Astrocyte of the spinal cord (primary cell): ENCODE measurements at places on chromosomes 5 and 9.

GRCh38 chr5:6733411-6734242, 20.4 kb downstream of the TENT4A start:
- peak; percentile 53 for DNase-seq

DNA sequence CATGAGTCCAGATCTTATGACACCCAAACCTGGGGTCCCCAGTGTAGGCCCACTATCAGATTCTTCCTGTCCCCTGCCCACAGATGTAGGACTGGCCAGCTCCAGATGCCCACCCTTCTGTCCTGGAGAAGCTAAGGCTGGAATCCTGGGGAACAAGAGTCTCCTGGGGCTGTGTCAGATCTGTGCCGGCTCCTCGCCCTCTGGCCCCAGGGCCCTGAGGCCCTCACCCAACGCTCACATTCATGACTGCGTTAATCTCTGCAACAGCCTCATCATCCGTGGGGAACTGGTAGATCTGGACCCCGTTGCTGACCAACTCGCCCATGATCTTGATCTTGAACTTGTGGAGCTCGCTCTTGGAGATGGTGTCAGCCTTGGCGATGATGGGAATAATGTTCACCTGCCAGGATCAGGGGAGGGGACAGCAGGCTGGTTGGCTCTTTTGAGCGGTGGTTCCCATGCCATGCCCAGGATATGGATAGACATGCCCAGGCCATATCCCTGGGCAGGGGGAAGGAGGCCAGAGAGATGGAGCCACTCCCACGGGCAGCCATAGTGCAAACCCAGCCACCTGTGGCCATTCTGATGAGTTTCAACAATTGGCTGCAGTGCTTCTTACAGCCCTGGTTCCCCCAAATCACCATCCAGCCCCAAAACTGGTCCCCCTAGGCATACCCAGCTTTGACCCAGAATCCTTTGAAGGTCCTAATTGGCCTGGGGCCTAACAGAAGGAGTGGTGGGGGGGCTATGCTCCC, 14.6 kb downstream of the SEPTIN8 start:
- no peak for DNase-seq

DNA sequence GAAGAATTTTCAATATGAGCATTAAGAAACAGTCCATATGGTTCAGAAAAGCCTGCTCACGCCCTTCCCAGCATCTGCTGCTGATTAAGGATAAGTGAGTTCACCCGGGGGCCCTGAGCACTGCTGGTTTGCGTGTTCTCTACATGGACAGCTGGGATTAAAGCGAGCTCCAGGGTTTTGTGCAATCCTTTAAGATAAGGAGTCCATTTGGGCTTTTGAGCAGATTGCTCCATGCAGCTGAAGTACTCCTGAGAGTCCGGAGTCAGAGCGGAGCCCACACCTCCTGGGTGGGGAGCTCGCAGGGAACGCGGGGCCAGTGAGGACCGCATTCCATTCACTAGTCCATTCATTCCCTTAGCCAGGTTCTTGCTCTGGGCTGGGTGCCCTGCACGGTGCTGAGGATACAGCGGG, 149.3 kb upstream of the COL5A1 start:
- DNase-seq = peak; percentile 26

DNA sequence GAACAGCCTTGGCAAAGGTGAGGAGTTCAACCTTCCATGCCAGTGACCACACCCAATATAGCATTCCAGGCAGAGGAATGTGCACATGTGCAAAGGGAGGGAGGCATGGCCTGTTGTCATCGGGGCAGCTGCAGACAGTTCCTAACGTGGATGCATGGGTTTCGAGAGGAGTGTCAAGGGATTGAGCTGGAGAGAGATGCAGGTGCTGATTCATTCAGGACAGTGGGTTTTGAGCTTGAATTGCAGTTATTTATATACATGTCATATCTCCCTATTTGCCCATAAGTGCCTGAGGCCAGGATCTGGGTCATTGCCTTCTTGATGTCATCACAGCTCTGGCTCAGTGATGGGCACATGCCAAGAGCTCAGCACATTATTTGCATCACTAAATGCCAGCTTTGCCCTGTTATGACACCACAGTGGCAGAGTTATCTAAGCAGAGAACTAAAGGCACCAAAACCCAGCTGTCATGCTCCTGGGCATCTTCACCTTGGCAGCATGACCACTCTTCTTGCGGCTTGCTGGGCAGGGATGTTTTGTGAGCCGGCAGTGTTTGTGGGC, 278.0 kb downstream of the NTRK2 start:
- no peak for DNase-seq

GRCh38 chr9:129900263-129901027, 65.2 kb downstream of the USP20 start:
- no peak for DNase-seq

DNA sequence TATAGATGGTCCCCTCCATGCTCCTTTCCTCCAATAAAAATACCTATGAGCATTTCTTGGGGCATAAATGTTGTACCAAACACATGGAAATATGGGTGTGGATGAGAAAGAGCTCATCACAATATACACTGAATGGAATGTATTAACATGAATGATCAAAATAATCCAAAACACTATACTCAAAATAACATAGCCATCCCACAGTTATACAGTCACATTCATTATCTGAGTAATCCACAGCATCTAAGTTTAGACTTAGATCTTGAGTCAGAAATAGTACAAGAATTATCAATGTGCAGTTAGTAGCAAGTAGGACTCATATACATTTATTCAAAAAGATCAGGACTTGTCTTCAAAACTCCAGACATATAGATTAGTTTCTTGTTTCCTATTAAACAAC, 175.2 kb upstream of the NREP start:
- peak; percentile 20 for DNase-seq

DNA sequence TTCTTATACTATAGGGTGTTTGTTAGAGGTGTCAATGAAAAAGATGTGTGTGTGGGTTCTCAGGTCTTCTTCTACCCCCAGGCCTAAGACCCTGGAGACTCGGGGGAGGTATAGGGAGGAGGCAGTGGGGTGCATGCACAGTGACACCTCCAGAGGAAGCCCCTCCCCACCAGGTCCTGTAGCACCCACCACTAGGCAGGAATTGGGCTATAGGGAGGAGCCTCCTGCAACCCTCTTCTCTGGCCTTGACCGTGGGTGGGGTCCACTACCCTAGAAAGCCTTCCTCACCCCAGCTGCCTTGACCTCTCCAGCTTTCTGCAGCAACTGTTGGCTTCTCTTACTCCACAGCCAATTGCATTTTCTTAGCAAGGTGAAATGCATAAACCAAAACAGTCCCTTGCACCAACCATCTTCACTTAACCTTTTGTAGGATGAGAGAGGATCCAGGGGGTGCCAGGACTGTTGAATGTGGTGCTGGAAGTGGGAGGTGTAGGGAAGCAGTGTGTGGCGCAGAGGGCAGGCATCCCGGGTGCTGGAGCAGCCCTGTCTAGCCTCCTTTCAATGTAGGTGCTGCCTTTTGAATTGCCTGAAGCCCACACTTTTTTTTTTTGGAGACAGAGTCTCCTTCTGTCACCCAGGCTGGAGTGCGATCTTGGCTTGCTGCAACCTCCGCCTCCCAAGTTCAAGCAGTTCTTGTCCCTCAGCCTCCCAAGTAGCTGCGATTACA, 128.5 kb downstream of the RGS3 start:
- DNase-seq = no peak

GRCh38 chr9:126151686-126152134, 174.9 kb upstream of the MVB12B start:
- DNase-seq = no peak

DNA sequence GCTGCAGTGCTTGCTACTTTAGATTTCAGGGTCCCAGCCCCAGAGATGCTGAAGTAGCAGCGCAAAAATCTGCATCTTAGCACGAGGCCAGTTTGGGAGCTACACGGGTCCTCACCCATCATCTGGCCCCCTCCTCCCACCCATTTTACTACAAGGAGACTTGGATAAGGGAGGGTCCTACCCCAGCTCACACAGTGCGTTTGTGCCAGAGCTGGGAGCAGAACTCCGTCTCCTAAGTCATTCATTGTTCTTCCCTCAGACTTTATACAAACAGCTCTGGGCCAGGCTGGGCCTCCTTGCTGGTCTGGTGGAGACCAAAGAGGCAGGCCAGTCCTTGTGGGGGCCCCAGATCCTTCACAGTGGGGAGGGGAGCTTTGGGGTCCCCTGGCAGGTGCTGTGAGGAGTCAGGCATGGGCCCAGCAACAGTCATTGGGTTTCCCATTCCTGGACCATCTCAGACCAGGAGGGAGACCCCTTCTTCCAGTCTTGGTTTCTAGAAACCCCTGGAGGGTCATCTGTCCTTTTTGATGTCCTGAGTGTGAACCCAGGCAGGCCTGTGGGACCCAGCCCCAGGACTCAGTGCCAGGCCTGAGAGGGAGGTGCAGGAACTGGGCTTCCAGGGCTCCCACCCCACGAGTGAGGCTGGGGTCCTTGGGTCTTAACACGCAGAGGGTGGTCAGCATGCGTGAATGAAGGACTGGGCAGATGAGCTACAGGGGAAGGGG, 2.3 kb upstream of the IL17B start:
- no peak for DNase-seq

DNA sequence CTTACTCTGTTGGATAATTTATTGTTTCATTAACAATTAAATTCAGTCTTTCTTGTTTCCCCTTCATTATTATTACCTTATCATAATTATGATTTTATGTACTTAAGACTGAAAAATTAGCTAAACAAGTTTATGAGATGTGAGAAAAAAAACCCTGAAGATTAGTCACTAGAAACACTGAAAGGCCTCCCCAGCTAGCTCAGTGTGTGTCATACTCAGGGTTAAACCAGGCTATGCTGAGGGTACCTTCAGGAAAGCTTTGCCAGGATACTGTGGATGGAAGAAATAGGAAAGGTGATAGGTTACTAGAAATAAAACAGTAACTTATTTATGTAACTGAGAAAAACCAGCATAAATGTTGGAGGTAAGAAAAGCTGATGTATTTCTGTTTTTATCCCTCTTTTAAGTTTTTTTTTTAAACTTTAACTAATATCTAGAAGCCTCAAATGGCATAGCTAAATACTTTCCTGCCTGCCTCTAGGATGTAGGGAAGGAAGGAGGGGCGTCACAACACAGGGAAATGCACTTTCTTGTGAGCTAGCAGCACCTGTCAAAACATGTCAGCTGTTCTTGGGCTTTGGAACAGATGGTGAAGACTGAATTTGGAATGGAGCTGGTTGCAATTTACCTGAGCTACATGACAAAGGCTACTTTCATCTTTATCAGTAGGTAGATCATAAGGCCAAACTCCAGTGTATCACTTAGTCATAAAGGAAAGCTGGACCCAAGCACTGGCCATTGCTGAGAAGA, 24.2 kb downstream of the NMRK1 start:
- peak; percentile 29 for DNase-seq

DNA sequence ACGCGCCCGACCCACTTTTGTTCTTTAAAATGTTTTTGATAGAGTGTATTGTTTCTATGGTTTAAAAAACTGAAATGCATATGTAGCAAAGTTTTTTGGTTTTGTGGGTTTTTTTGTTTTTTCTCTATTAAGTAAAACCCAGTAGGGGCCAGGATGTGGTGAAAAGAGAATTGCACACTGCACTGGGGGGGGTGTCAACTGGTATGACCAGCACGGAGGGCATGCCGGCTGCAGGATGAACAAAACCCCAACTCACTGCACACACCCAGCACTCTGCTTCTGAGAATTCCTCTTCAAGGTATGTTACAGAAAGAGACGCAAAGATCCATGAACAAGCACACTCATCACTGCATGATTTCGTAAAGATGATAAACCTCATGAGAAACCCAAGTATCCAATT, 75.0 kb downstream of the STK10 start:
- DNase-seq = peak; percentile 90

DNA sequence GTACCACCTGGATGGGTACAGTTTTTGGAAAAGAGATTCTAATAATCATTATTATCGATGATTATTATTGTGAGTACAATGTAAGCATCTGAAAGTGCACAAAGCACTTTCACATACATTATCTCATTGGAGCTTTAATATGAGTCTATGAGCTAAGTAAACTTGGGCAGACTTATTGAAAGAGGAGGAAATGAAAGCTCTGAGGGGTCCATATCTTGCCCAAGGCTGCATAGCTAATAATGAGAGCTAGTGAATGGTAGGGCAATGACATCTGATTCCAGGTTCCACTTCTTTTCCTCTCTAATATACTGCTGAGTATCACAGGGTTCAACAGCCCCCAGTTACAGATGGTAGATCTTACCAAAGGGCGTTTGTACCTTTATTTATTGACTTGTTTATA, 26.1 kb downstream of the TIMD4 start:
- no peak for DNase-seq

- DNase-seq = no peak
Observed at GRCh38 chr5:168372356-168372946, 81.0 kb downstream of the WWC1 start.

DNA sequence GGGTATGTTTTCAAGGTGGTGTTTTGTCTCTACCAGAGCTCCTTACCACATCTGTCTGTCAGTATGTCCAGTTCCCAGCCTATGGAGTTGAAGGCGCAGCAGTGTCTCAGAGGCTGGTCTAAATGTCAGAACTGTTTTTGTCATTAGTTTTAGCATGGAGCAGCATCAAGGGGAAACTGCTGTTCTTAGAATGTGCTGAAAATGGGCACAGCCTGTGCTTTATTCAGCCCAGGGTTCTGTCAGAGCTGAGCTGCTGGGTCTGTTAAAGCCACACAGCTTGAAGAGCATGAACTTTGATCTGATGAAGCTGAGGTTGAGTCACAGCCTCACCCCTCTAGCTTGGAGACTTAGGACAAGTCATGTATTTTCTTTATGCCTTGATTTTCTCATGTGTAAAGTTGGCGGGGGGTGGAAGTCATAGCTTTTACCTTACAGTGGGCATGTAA, 71.9 kb downstream of the RALGPS1 start:
- peak; percentile 10 for DNase-seq

- no peak for DNase-seq
Observed at GRCh38 chr9:1554081-1555035, 460.8 kb upstream of the SMARCA2 start.

GRCh38 chr9:97332993-97333392, 25.5 kb downstream of the CCDC180 start:
- no peak for DNase-seq

GRCh38 chr5:150309101-150309885, 6.6 kb upstream of the ARSI start:
- no peak for DNase-seq

DNA sequence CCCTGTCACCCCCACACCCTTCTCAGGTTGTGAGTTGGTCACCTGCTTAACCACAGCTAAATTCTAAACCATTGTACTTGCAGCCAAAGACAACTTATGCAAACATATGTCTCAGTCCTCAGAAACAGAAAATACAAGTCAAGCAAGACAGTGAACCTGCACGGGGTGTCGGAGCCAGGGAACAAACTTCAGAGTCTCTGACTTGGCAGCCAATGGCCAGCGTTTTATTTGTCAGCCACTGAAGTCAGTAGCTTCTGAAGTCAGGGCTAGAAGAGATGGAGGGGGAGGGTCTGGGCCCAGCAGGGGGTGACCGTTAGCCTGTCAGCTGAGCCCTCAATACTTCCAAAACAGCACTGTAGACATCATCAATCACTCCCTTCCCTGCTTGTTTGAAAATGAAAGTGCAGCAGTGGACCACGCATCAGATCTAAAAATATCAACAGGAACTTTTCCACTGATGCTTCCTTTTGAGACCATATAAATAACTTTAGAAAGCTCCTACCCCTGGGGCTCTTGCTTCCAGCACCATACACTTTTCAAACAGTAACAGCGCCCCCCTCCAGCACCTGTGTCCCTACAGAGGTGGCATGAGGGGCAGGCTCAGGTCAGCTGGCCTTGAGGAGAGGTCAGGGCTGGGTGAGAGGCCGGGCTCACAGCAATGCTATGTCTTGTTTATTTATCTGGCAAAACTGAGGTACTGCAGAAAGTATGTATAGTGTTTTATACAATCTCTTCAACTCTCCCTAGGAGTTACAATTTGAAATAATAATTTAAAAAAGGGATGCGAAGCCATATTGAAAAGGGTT, 142.5 kb downstream of the ACER2 start:
- DNase-seq = peak; percentile 3

- DNase-seq = no peak
Observed at GRCh38 chr9:116942593-116943061, 255.5 kb downstream of the TRIM32 start.

- DNase-seq = no peak
Observed at GRCh38 chr5:3351581-3352442, 243.8 kb upstream of the IRX1 start.
